T-helper 2 cell treated with Interferon-gamma antibody and Interleukin-4, amounts not matched to agents 5 μg/mL and 100 μg/mL, for 36 hours (primary cell): ENCODE measurements at places on chromosomes 3 and 15.

DNA sequence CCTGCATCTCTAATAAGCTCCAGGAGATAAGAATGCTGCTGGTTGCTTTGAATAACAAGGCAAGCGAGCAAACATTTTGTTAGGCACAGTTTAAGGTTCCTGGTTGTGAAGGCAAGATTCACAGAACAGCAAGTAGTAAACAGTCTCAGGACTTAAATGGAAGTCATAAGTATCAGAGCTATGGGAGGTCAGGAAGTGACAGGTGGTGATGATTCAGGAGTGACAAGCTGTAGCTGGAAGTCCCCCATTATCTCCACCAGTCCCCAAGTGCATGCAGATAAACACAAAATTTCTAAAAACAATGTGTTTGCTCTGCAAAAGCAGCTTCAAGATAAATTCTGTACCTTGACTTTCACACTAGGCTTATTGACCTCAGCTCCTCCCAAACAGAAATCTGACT is 3.3 kb downstream of the FETUB start:
- DNase-seq: no peak

DNA sequence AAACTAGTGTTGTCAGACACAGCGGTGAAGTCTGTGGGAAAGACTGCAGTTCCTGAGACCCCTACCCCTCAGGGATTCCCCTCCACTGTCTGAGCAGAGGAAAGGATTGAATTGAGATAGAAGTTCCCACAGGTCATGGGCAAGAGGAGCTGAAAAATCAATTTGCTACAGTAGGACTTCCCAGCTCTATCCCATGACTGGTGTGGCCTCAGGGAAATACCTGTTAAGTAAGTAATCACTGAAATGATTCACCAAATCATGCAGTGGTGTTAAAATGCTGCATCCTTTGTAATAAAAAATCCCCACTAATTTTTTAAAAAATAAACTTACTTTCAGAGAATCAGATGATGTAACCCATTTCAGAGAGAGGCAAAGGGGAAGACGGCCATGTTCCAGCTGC is 45.0 kb upstream of the SPRED1 start:
- no peak for DNase-seq

DNA sequence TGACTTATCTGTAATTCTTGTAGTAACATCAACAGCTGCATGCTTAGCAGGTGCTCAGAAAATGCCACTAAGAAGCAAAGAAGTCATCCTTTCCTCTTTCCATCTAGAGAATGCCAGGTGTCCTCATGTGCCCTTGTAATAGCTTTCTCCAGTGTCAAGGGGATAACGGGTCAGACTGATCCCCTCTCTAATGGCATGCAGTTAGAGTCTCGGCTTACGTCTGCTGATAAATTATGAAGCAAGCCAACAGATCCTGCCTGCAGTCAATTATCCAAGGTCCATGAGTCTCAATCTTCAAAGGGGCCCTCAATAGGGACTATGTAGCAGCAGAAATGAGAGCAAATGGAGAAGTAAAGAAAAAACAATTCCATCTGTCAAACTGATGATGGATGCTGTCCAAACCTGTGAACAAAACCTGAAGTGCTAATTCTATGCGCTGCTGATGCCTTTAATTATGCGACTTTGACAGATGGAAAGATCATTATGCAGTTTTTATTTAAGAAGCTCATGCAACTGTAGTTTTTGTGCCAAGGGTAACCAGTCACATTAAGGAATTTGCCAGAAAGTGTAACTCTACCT is 162.8 kb upstream of the PEX5L start:
- DNase-seq: no peak

GRCh38 chr15:69843276-69843899 is 254.3 kb downstream of the TLE3 start:
- no peak for DNase-seq

- DNase-seq: peak; percentile 8
Measured at GRCh38 chr15:35078221-35078915, 6.7 kb downstream of the NANOGP8 start.

GRCh38 chr3:10232137-10232536 is 16.1 kb upstream of the TATDN2 start:
- DNase-seq: no peak

- no peak for DNase-seq
Measured at GRCh38 chr15:48930735-48931134, 33.0 kb downstream of the SHC4 start.

DNA sequence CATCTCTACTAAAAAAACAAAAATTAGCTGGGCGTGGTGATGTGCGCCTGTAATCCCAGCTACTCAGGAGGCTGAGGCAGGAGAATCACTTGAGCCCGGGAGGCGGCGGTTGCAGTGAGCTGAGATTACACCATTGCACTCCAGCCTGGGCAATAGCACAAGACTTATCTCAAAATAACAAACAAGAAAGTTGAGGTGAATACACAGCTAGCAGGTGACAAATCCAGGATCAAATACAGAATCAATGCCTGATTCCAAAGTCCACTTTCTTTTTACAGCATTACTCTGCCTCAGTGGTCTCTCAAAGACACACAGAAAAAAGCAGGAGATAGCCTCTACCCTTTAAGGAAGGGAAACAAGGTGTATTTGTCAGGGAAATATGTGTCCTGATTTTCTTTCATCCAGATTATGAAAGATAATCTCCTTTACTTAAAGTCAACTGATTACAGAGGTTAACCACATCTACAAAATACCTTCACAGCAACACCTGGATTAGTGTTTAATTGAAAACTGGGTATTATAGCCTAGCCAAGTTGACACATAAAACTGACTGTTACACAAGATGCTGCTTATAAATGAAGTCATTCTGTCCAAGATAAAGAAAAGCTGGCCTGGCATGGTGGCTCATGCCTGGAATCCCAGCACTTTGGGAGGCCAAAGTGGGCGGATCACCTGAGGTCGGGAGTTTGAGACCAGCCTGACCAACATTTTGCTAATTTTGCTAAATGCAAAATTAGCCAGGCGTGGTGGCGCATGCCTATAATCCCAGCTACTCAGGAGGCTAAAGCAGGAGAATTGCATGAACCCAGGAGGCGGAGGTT is 4.0 kb upstream of the SLC25A38 start:
- DNase-seq: no peak

DNA sequence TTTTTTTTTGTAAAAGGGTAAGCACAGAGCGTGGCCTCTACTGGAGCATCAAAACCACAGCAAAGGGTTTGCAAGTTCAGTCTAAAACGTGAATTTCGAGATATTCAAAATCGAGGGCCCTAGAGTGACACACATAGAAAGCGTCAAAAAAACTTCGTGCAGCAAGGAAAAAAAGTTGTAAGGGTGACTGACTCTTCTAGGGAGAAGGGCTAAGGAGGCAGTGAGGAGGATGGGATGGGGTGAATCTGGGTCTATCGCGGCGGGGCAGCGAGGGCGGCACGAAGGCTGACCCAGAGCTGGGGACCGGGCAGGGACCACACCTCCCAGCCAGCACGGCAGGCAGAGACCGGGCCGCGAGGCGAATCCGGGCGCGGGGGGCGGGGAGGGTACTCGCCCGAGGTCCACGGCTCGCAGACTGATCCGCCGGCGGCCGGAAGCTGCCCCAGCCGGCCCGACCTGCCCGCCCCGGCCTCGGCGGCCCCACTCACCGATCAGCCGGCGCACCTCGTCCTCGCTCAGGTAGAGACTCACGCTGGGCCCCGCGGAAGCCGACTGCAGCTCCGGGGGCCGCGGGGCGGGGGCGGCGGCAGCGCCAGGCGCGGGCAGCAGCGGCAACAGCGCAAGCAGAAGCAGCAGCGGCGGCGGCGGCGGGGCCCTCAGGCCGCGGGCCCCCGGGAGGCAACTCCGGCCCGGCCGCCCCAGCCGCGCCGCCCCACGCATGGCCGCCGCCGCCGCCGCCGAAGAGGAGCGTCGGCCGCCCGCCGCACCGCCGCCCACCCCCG is 533 bp downstream of the RYK start:
- DNase-seq: peak; percentile 46

- DNase-seq: no peak
Measured at GRCh38 chr3:46202535-46202934, 5.6 kb downstream of the CCR1 start.

GRCh38 chr15:92683511-92683834 is 27.9 kb upstream of the FAM174B start:
- DNase-seq: no peak

DNA sequence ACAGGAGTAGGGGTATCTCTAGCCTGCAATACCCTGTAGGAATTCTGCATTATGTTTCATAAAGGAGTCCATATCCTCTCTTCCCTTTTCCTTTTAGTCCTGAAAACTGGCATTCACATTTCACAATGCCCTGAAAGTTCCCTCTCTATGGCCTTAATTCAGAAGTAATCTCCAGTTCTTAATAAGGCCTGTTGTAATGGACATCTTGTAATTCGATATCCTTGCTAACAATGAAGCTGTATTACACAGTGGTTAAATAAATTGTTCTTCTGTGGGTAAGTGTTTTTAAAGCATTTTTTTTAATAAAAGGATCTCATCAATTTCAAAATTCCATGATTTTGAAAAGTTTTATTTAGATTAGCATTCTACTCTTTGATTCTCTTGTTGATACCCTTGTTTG is 34.3 kb upstream of the NEO1 start:
- DNase-seq: no peak

DNA sequence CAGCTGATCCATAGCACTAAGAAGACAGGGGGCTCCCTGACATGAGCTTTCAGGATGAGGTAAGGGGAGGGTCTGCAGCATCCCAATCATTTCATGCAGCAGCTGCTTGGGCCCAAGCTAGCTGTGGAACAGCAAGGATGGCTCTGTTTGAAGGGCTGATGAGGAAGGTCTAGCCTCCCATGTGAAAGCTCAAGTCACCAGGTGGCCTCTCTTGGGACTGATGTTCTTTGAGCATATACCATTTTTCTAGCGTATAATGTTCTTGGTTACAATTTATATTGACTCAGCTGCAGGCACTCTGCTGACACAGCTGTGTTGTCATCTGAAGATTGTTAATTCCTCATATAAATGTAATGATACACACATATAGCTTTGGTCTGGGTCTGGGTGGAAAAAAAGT is 87.0 kb downstream of the CD200R1L start:
- no peak for DNase-seq

DNA sequence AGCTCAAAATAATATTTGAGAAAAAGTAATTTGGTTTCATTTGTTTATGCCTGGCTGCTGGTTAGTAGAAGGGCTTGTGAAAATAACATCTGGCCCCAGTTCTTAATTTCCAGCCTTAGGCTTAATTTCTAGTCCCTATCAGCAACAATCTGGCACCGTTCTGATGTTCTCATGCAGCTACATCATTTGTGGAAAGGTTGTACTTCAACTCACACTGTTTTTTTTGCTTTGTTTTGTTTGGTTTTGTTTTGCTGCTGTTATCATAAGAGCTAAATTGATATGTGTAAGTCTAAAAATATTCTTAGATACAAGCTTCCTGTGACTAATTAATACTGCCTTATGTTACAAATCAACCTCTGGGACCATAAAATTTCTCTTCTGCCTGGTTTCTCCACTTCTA is 8.9 kb downstream of the CPA3 start:
- DNase-seq: no peak

GRCh38 chr3:49804141-49805041 is 1.3 kb downstream of the INKA1 start:
- DNase-seq: no peak

GRCh38 chr3:129525341-129525968 is 3.0 kb upstream of the RHO start:
- no peak for DNase-seq

DNA sequence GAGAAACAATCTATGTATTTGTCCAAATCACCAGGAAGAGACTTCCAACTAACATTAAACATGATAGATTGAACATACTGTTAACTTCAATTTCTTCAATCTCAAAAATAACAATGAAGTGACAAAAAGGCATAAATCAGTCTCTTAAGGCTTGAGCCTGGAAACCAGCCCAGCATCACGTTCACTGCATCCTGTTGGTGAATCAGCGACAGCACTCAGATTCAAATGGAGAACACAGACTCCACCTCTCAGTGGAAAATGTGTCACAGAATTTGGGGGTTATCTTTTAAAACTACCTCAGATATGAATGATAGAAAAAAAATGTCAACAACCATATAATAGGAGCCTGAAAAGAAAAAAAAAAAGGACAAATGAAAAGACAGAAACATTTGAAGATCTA is 212.0 kb downstream of the MINAR1 start:
- peak; percentile 33 for DNase-seq

GRCh38 chr3:139534992-139535879 is 4.3 kb downstream of the RBP1 start:
- no peak for DNase-seq

GRCh38 chr15:82921242-82921641 is 31.3 kb downstream of the HOMER2 start:
- no peak for DNase-seq

GRCh38 chr15:71218272-71218805 is 103.1 kb downstream of the THSD4 start:
- no peak for DNase-seq

- DNase-seq: no peak
Measured at GRCh38 chr3:57309769-57310360, 17.4 kb upstream of the ASB14 start.

DNA sequence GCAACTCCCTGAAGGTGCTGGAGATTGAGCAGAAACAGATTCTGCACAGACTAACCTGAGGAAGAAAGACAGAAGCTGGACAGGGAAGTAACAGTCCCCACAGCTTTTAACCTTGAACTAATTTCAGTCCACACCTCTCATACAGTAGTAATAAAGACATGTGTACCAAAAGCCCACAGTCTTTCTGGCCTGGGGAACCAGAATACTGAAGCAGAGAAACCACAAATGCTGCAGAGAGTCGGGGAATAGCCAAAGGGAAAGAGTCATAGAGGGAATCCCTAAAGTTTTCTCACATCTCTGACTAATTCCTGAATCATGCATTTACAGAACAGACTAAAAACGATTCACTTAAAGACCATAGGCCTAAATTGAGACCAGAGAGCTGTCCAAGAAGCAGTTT is 503.4 kb upstream of the NECTIN3 start:
- DNase-seq: no peak

- DNase-seq: no peak
Measured at GRCh38 chr3:106560451-106560966, 691.7 kb upstream of the CBLB start.

DNA sequence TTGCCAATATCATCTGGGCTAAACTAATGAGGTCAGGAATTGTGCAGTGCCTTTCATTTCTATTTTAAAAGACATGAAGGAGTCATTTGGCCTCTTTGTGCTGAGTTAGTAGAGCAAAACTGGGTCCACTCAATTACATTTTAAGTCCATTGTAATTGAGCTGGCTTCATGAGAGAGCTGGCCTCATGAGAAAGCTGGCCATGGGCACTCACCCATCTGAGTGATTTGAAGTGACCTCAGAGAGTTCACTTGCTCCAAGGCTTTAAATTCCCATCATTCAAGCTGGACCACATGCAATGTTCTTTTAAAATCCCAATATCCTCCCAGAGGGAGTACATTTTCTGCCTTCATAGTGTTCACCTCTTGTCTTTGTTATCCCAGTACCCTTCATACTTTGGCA is 335.9 kb upstream of the WNT5A start:
- no peak for DNase-seq

DNA sequence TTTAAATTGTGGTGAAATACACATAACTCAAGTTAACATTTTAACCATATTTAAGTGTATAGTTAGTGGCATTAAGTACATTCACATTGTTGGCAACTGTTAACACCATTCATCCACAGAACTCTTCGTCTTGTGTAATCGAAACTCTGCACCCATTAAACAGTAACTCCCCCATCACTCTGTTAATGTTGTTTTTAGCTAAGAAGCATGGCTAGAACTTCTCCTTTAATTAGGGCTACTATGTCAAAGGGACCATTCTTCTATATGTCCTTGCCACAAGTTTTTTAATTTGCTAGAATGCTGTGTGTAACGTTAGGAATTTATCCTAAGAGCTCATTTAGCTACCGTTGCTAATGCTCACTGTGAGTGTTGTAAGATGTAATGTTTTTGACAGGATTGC is 60.6 kb downstream of the MAP2K5 start:
- DNase-seq: no peak

- DNase-seq: no peak
Measured at GRCh38 chr3:56254835-56255234, 213.4 kb downstream of the ERC2 start.
